ENCODE measurements at places on chromosomes 13 and 19.

DNA sequence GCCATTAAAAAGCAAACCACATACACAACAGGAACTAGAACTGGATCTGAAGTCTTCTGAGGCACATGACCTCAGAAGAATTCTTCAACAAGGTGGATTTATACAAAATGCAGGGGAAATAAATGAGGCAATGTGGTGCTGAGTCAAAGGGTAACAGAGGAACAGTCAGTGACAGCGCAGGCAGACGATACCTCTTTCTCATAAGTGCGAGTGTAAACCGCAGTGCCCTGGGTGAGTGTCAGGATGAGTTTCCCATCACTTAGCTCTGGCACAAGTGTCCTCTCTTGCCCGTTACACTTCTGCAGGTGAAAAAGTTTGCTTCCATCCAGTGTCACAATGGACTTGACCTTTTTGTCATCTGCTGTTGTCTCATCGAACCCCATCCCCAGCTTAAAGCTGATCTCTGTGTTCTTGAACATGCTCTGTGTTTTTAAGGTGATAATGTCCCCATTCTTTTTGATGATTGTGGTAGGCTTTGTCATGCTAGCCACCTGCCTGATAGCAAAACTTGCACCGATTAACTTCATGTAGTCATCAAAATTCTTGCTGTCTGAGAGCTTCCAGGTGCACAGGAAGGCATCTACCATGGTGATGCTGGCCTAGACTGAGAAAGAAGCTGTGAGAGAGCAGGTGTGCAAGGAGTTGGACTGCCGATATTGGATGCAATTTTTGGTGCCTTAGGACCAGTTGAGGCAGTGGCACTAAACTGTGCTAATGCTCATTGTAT, 97.3 kb downstream of the AKAP11 start:
- DNase-seq, result no peak

GRCh38 chr13:34681405-34681955, 260.6 kb upstream of the NBEA start:
- no peak for DNase-seq

GRCh38 chr13:23504180-23504579, 66.0 kb upstream of the TNFRSF19 start:
- peak; percentile 53 for DNase-seq

DNA sequence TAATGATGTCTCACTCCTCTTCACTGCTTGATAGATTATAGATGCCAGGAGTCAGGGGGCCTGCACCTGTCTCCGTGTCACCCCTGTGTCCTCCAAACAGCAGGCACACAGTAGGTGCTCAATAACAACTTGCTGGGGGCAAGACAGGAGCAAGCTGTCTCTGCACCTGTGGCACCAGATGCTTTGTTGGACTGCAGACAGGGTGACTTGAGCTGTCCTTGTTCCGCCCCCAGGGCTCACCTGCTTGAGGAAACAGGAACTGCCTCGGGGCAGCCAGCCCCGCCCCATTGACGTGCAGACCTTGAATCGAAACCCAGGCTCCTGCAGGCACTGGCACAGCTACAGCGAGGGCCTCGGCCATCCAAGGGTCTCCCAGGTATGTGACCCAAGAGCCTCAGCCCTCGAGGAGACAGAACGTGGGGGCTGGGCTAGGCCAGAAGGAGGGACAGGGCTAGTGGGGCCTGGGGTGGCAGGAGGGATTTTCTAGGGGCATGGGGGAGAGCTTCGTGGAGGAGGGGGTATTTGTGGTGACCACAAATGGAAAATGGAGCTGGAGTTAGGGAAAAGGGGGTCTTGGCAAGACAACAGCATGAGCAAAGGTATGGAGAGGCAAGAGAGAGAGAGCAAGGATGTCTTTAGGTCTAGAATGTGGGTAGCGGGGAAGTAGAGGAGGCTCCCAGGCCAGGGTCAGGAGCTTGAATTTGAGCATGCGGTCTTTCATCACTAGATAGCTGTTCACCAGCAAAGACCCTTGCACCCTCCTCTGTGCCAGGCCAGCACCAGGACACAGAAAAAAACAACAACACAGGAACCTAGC, at the start of gene HSH2D:
Gene HSH2D, plus strand, starts transcription at position 287 of the 817 bp plus-strand sequence. CDS start 5,066 bp downstream, outside the sequence.
- peak; percentile 78 for DNase-seq

Measured in mammary epithelial cell (primary cell).